GM12892 (cell line): ENCODE measurements at places on chromosomes 16 and 17.

DNA sequence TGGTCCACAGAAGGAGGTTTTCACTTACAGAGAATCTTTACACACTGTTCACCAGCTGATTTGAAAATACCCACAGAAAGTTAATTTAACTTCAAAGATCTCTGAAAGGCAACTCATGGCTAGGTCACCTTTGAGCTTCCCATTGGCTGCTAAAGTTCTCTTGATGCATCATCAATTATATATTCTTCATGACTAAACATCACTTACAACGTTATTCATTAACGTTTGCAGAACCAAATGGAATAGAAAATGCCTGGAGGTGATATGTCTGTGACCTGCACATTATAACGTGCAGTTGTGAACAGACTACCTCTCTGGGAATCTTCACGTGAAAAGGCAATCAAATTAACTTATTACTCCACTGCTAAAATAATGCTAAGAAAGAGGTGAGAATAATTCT lies 238.5 kb downstream of the ZFHX3 start:
- no peak for DNase-seq

- DNase-seq: no peak
These were observed 36.3 kb downstream of the OR1D5 start for GRCh38 chr17:3026856-3027751.

DNA sequence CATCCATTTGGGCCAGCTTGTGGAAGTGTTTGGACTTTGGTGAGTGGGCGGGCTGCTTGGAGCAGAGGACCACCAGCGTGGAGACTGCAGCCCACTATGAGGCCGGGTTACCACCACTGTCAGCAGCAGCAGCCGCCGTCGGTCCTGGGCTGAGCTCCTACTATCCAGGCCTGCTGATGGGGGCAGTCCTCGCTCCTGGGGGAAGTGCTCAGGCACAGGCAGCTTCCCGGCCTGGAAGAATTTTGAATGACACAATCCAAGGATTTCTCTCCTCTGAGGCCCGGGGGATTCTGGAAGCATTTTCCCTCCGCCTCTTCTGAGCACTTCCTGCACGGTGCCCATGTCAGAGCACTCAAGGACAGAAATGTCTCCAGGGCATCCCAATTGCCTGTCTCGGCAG lies 5.3 kb upstream of the NOD2 start:
- no peak for DNase-seq

- no peak for DNase-seq
These were observed 47.1 kb upstream of the PIK3R6 start for GRCh38 chr17:8914554-8914953.

GRCh38 chr17:75826561-75827307 lies 17.5 kb downstream of the UNC13D start:
- no peak for DNase-seq

- no peak for DNase-seq
These were observed 199.3 kb upstream of the TBX2 start for GRCh38 chr17:61200339-61200715.

GRCh38 chr17:46772475-46773220 lies 45.8 kb downstream of the WNT3 start:
- no peak for DNase-seq

DNA sequence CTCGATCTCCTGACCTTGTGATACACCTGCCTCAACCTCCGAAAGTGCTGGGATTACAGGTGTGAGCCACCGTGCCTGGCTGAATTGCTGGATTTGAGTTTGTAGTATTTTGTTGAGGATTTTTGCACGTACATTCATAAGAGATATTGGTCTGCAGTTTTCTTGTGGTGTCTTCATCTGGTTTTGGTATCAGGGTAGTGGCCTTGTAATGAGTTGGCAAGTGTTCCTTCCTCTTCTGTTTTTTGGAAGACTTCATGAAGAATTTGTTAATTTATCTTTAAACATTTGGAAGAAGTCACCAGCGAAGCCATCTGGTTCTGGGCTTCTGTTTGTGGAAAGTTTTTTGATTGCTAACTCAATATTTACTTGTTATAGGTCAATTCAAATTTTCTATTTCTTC lies 26.9 kb downstream of the SPNS3 start:
- no peak for DNase-seq
